ENCODE measurements at places on chromosomes 3 and 15.

DNA sequence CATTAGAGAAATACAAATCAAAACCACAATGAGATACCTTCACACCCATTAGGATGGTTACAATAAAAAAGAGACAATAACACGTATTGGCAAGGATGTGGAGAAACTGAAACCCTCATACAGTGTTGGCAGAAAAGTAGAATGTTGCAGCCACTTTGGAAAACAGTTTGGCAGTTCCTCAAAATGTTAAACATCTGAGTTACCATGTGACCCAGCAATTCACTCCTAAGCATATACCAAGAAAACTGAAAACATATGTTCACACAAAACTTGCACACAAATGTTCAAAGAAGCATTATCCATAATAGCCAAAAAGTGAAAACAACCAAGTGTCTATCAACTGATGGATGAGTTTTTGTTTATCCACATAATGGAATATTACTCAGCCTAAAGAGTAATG is 166.9 kb upstream of the FAM3D start:
- DNase-seq: no peak

GRCh38 chr3:149448331-149448831 is 26.1 kb upstream of the TM4SF4 start:
- DNase-seq: no peak

DNA sequence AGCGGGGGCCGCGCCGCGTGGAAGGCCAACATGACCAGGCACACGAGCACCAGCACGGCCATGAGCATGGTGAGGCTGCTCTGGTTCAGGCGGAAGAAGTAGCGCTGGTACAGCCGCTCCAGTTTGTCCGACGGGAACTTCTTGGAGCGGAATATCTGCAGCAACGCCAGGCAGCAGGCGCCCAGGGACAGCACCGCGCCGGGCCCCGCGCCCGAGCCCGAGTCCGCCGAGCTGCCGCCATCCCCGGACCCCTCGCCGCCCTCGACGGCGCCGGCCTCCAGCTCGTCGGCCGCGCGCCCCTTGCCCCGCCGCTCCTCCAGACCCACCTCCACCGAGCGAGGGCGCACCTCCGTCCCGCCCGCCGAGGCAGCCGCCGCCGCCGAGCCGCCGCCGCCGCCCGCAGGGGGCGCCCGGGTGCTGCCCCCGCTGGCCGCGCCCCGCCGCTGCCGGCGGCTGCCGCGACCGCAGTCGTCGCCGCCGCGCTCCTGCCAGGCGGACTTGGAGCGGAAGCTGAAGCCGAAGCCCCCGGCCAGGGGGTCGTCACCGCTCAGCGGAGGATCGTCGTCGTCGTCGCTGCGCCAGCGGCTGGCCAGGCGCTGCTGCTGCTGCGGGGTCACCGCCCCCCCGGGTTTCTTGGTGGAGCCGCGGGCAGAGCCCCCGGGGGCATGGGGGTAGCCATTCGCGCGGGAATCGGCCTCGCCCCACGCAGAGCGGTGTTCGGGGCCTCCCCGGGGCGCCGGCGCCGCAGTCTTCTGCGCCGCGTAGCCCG is 957 bp downstream of the ADCY5 start:
- peak; percentile 11 for DNase-seq

- DNase-seq: no peak
These were observed 16.4 kb upstream of the SLITRK3 start for GRCh38 chr3:165212580-165212979.

- DNase-seq: no peak
These were observed 12.0 kb downstream of the TERB2 start for GRCh38 chr15:44968475-44968874.

GRCh38 chr15:86064326-86064725 is 15.3 kb upstream of the AGBL1 start:
- no peak for DNase-seq

DNA sequence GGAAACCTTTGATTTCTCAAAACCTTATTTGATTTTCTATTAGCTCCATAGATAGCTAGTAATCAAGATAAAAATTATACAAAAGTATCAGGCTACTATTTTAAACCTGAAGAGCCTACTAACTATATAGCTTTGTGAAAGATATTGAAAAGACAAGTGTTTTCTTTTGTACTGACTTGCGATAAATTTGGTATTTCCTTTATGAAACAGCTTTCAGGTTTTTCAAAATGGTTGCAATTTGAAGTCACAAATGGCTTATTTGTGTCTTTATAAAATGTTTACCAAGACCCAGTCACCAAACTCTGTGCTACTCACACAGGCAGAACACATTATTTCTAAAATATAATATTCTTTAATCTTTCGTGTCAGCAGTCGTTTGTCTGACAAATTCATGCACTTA is 167.5 kb upstream of the ALCAM start:
- no peak for DNase-seq

- DNase-seq: no peak
These were observed 168.2 kb downstream of the MBNL1 start for GRCh38 chr3:152436707-152437590.

- DNase-seq: no peak
These were observed 21.3 kb upstream of the GADL1 start for GRCh38 chr3:30915782-30916181.

- DNase-seq: no peak
These were observed 7.8 kb downstream of the LRCH3 start for GRCh38 chr3:197798863-197799262.

DNA sequence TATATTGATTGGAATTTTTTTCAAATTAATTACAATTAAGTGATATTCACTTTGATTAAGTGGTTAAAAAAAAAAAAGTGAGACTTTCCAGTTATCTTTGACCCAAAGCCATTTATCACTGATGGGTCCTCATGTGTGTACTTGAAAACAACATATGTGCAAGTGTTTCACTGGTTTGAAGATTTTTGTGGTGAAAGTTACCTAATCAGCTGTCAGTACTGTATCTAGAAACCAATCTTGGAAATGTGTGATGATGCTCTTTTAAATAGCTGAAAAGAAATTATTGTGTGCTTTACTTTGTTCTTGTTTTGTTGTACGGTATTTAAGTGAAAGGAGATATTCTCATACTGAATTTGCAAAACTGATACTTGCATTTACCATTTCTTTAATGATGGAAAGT is 11.6 kb upstream of the XCR1 start:
- DNase-seq: no peak

All from effector CD4-positive, alpha-beta T cell (primary cell).